ENCODE measurements at places on chromosomes 16 and 17.

GRCh38 chr16:29698042-29698441 lies 19.1 kb downstream of the QPRT start:
- no peak for DNase-seq

DNA sequence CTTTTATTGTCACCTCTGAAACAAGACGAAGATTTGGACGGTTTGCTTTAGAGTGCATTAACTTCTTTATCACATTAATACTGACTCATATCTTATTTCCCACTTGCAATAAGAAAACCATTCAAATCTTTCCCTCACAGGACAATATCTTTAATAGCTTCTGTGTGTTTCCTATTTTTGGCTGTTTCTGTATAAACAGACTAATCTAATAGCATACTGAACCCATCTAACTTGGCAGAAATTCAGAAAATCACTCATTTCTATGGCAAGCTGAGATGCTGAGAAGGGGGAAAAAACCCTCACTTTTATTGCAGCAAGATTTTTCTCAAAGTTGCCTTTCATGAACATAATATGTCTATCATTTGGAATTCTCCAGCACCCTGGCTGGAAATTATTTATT lies 524.9 kb downstream of the WWOX start:
- DNase-seq = no peak

DNA sequence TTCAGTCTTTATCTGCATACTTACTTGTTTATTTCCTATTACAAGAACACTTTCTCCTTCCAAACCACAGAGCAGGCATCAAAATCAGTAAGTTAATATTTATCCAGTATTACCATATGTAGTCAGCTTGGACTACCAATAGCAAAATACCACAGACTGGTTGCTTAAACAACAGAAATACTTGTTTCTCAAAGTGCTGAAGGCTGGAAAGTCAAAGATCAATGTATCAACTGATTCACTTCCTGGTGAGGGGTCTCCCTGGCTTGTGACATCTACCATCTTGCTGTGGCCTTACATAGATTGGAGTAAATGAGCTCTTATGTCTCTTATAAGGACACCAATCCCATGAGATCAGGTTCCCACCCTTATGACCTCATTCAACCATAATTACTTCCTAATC lies 2.6 kb downstream of the STXBP4 start:
- DNase-seq = no peak

DNA sequence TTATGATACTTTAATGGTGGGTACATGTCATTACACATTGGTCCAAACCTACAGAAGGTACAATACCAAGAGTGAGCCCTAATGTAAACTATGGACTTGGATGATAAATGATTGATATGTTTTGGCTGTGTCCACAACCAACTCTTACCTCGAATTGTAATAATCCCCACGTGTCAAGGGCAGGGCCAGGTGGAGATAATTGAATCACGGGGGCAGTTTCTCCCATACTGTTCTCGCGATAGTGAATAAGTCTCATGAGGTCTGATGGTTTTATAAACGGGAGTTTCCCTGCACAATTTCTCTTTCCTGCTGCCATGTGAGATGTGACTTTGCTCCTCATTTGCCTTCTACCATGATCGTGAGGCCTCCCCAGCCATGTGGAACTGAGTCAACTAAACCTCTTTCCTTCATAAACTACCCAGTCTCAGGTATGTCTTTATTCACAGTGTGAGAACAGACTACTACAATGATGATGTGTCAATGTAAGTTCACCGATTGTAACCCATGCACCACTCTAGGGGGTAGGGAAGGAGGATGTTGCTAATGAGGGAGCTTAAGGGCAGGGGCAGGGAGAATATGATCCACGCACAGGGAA lies 7.0 kb upstream of the METTL22 start:
- DNase-seq = no peak

- DNase-seq = no peak
Observed at GRCh38 chr16:85254921-85255320, 142.6 kb upstream of the CIBAR2 start.

GRCh38 chr17:80982426-80982974 lies 9.1 kb upstream of the CHMP6 start:
- DNase-seq = no peak

- no peak for DNase-seq
Observed at GRCh38 chr16:27430512-27430911, 28.5 kb downstream of the IL21R start.

GRCh38 chr17:48375356-48375755 lies 54.7 kb downstream of the SKAP1 start:
- no peak for DNase-seq

- DNase-seq = no peak
Observed at GRCh38 chr17:81371910-81372760, 23.1 kb upstream of the BAHCC1 start.

DNA sequence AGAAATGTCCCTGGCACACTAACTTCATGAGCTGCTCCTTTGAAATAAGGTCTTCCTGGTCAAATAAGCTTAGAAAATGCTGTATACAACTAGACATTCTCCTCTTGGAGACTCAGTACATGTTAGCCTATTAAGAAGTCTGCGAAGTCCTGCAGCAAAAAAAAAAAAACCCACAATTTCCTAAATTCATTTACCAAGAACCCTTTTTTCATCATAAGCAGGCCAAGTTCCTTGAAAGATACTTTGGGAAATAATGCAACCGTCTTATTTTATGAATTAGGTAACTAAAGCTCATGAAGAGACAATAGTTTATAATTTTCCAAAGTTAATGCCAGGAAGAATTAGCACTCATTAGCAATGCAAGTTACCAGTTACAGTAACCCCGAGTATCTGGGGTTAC lies 49.0 kb upstream of the HAS3 start:
- DNase-seq = no peak

GRCh38 chr17:443109-443508 lies 90.5 kb upstream of the RPH3AL start:
- no peak for DNase-seq

DNA sequence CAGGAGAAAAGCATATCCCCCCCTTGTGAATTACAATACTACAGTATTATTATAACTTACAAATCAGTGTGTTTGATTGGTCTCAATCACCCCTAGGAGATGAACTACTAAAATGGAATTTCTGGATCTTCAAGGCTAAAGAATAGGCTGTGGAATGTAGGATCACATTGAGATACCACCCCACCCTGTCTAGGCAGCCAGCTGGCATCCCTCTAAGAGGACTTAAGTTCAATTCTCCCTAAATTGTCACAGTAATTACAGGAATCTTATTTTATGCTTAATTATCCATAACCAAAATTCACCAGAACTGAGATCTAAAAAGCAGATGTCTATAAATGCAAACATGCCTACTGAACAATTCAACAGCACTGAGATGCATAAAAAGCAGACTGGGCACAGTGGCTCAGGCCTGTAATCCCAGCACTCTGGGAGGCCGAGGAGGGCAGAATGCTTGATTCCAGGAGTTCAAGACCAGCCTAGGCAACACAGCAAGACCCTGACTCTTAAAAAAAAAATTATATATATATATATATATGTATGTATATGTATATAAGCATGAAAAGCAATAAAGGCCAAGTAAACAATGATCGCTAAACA lies 12.0 kb downstream of the AP1G1 start:
- no peak for DNase-seq

DNA sequence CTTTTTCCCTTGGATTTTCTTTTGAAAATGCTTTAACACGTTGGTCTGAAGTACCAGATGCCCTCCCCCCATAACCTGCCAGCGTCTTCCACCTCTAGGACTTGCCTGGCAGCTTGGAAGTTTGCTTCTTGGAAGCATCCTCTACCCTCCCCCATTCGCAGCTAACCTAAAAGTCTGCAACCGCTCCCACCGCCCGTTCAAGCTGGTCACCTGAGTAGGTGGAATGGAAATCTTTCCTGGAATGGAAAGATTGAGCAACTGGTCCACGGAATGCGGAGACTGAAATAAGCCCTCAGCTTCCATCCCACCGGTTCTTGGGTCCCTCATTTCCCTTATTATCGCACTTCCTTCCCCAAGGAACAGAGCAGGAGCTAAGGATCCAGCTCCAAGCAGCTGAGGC lies 31.4 kb downstream of the HS3ST3B1 start:
- no peak for DNase-seq

DNA sequence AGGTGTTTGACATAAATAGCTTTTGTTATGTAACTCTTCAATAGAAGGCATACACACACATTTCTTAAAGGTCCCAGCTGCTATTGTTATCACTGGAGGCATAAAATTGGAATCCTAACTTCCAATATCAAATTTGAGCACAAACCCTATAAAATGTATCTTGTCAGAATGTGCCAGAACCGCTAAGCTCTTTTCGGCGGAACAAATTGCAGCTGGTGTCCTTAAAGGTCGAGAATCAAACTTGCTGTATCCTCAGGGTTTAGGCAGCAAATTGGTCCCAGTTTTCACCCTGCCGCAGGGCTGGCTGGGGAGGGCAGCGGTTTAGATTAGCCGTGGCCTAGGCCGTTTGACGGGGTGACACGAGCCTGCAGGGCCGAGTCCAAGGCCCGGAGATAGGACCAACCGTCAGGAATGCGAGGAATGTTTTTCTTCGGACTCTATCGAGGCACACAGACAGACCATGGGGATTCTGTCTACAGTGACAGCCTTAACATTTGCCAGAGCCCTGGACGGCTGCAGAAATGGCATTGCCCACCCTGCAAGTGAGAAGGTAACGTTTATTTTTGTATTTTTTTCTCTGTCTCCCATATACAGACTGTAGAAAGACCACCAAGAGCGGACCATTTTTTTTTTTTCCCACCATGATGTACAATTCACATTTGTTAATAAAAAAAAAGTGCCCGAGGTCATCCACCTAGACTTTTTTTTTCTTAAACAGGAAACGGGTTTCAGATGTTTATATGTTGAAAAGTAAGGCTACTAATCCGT lies 297.1 kb downstream of the IRF8 start:
- DNase-seq = no peak

DNA sequence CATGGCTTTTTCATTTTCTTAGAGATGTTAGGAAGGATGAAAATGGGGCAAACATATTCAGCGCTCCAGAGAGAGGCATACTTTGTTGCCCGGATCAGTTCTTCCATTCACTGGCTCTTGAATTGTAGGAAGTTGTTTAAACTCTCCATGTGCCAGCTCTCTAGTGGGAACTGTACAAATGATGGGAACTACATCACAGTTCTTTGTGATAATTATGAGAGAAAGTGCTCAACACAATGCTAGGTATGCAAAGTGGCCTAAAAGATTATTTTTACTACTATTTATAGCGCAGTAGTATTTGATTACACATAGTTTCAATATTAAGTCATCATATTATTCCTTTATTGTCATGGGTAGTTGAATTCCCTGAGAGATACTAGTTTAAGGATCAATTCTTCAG lies 268.5 kb downstream of the RBFOX1 start:
- no peak for DNase-seq

- no peak for DNase-seq
Observed at GRCh38 chr17:80565343-80566053, 20.9 kb downstream of the RPTOR start.

DNA sequence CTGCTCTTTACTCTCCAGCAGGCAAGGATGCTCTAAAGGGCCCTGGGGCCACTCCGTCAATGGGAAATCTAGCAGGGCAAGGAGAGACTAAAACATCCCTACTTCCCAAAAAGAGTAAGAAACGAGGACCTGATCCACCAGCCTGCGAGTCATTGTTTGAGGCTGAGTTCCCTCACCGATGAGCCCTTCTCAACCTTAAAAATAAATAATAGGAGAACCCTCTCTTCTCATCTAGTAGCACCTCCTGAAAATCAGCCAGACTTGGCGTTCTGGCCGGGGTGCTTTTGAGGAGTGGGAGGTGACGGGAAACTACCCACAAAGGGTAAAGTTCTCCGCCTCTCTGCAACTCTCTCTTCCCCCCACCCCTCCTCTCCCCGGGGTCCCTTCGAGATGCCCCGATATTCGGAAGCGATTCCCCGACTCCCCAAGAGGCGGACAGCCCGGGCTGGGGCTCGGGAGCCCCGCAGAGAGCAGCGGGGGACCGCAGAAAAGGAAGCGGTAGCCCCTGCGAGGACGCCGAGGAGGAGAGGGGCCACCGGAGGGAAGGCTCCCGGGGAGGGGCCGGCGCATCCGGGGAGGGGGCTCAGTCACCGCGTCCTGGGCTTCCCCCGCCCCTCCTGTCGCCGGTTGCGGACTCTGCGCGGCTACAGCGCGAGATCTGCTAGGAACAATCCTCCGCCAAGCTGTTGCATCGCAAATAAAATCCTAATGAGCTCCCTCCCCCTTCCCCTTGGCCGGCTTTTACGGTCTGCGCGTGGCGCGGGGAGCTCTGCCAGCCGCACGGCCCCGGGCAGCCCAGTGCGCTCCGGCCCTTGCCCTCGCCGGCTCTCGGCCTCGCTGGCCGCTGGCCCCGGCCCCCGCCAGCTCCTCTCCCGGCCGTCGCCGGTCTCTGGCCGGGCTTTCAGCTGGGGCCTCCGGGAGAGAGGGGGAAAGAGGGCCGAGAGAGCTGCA lies 1.3 kb downstream of the HOXB9 start:
- no peak for DNase-seq

Measured in muscle of arm (tissue), 14 donors.